ENCODE measurements at places on chromosomes 3 and 15.

DNA sequence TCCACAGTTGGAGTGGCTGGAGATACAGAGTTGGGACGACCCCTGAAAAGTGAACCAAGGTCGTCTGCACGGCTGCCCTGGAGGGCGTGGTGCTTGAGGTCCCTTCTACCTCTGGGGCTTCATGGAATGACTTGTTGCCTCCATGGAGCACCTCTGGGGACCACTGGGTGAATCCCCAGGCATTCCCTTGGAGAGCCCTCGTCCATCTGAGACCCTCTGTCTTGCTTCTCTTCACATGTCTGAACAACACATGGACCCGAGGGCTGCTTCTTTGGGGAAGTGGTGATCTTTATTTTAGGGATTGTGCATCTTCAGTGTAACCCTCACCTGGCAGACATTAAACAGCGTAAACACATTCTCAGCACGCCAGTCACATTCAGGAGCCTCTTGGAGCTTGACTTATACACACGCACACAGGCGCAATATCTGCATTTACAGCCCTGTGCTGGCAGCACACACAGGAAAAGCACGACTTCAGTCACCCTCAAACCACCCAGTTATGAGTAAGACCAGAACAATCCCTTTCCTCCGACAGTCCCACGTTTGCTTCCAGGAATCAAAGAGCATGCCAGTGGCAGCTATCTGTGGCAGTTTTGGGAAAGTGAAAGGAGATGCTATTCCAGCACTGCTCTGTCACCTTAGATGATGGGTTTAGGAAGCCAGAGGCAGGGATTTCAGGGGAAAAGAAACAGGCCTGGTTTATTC is 12.6 kb downstream of the FAM107A start:
- no peak for DNase-seq

- no peak for DNase-seq
These were observed 3.1 kb downstream of the CIB1 start for GRCh38 chr15:90230610-90231009.

DNA sequence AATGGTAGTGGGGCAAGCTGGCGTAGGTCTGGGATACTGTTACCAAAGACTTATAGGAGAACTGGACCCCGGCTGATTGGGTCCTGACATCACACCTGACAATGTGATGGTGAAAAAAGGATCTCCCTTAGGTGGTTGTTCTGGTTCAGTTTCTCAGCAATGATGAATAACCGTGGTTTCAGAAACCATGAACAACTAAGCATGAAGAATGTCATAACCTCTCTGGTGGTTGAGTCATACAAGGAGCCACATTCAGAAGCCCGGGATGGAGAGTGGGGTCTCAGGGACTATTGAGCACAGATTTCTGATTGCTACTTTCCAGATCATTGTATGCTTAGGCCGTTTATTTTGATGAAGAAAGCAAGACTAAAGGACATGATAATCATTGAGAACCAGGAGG is 17.4 kb downstream of the GPR160 start:
- no peak for DNase-seq

- DNase-seq = no peak
These were observed 1071.9 kb downstream of the IGSF11 start for GRCh38 chr3:117962750-117963149.

DNA sequence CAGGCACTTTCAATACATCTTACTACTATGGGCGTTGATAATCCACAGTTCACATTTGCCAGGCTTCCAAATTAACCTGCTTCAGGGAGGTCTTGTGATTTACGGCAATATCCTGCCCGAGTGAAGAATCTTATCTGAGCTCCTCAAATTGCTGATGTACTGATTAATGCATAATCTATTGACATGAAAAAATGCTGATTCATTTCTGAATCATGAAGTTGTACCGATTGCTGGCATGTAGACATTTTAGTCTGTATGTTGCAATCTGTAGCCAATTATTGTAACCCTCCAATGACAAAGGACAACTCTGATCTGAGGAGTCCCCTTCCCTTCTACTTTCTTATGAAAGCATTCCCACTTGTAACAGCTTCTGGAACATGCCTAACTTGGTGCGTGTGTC is 97.2 kb downstream of the SEC22A start:
- no peak for DNase-seq

GRCh38 chr3:109899925-109900324 is 562.6 kb upstream of the DPPA4 start:
- DNase-seq = no peak

DNA sequence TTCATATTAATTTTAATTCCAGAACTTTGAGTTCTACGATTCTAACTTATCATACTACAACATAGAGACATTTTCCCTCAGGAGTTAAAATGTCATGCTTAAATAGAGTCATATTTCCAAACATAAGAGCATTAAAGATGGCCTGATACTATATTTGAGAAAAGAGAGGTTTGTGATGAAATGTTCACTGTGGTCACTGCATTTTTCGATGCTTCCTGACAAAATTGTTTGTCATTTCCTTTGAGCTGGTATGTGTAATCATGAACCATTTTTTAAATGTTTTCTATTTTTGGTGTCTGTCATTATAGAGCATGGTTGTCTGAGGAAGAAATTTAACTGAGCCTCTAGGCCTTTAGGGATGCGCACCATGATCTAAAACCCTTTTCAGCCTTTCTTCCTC is 721.4 kb upstream of the NR2F2 start:
- DNase-seq = no peak

DNA sequence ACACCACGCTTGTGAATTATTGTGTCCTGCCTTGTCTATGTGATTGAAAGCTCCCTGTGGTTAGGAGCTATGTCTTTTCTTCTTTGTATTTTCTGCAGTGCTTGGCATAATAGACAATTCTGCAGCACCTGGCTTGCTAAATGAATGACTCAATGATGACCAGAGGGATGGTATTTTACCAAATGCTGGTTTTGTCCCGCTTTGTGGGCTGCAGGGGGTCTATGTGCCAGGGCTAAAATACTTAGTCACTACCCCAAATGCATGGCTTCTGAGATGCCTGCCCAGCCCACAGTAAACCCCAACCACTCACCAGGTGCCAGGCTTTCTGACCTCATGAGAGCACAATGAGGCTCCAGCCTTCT is 50.9 kb downstream of the BOC start:
- no peak for DNase-seq

- no peak for DNase-seq
These were observed 225.8 kb upstream of the SLCO3A1 start for GRCh38 chr15:91627473-91628278.
